ENCODE measurements at places on chromosomes 5 and 9.
A peak's percentile ranks its signal among the peaks of the same experiment; 100 is the strongest.

GRCh38 chr9:4935001-4935672 lies 49.9 kb upstream of the JAK2 start:
- DNase-seq: no peak

GRCh38 chr5:175494264-175495183 lies 16.2 kb downstream of the SFXN1 start:
- no peak for DNase-seq

GRCh38 chr9:110008663-110009062 lies 199.3 kb downstream of the C9orf152 start:
- no peak for DNase-seq

DNA sequence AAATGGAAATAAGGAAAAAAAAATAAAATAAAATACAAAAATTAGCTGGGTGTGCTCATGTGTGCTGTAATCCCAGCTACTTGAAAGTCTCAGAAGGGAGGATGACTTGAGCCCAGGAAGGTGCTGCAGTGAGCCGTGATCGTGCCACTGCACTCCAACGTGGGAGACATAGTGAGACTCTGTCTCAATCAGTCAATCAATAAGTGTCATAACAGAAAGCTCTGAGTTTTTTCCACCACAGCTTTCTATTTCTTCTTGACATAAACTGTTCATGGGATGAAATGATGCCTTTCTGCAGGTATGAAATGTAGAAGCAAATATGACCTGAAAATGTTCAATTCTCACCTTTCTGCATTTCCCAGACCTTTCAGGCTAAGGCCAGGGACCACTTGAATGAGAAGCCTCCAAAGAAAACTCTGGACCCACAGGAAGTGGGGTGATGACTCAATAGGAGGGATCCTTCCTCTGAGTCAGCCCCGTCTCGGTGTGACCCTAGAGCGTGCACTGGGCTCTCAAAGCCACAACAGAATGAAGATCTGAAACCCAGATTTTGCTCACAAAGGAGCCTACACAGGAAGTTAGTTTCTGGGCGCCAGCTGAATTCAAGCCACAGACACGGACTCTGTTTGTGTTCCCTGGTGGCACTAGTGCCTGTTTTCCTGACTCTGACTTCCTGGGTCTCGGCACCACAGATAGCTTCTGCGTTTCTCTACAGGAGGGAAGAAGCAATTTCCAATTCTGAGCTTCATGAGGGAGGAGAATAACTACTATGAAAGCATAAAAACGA lies 62.0 kb downstream of the ANKH start:
- peak; percentile 80 for DNase-seq

DNA sequence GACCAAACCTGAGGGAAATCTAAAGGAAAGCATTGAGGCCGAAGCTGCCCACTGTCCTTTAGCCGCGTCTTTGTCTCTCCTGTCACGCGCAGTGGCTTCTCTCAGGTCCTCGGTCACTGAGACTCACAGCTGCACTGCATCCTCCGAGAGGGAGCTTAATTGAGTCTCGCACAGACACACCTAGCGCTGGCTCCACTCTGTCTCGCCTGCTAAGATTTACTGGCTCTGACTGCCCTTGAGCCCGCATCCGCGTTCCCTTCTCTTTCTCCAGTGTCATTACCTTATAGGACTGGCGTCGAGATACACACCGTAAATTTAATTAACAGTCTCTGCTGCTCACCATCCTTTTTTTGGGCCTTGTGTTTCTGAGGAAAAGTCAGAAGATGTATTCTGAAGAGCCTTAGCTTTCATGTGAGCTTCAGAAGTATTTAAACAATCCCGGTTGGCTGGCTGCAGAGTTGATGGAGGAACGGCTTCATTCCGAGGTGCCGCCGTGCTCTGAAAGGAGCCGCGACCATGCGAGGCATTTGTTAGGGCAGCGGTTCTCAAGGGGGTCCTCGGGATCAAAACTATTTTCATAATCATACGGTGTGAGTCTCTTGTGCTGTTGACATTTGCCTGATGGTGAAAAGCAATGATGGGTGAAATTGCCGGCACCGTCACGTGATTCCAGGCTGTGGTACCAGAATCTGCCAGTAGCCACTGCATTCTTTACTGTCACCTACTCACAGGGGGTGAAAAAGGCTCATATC lies 58.3 kb downstream of the GPR107 start:
- no peak for DNase-seq

- no peak for DNase-seq
Observed at GRCh38 chr5:14900693-14901461, 29.3 kb upstream of the ANKH start.

DNA sequence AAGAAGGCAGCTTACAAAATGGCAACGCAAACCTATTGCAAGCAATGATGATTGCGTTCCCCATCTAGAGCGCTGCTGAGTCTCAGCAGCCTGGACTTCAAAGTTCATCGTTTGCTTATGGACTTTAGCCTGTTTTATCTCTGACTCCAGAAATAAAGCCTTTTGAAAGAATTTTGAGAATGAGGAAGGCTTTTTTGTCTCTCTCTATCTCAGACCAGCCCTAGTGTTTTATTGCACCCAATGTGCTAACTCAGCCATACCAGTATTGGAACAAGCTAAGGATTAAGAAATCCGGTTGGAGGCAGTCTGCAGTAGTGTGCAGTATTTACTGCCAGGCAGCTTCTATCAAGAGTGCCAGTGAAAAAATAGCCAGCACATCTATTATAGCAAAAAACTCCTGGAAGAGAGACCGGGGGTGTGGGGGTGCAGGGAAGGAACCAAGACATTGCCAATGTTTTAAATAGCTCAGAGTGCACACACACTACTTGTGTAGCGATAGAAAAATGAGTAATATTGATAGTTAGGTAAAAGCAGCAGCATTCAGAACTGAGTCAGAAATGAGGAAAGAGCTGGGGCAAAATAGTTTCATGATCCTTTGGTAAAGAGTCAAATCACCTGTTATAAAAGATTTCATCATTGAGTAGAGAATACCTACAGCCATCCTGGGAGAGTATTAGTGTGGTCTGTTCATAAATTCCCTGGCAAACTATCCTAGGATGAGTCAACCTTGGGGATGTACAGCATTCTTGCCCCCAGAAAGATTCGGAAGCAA lies 219.0 kb downstream of the ZNF608 start:
- no peak for DNase-seq

DNA sequence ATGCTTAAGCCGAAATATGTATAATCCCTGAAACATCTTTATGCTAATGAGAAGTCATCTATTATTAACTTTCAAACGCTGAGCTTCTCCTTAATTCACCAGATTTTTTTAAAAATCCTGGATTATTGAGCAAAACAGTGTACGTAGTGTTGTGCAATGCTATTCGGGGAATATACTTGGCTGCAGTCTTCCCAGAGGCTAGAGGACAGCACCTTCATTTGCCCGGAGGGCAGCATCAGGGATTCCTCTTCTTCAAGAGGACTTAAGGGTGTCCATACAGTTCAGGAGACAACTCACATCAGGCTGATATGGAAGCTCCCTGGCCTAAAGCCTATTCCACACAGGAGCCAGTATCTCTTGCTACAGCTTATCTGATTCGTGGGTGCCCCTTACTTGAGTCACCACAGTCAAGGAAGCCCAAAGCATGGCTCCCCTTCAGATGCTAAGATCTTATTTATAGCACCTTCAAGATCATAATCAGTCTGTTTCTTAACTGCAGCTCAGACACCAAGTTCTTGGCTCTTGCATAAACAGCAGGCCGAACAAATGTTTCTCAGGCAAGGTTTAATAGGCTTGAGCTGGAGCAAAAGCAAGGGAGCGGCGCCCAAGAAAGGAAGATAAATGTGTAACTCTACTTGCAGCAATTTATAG lies 29.4 kb downstream of the NUTM2F start:
- no peak for DNase-seq

DNA sequence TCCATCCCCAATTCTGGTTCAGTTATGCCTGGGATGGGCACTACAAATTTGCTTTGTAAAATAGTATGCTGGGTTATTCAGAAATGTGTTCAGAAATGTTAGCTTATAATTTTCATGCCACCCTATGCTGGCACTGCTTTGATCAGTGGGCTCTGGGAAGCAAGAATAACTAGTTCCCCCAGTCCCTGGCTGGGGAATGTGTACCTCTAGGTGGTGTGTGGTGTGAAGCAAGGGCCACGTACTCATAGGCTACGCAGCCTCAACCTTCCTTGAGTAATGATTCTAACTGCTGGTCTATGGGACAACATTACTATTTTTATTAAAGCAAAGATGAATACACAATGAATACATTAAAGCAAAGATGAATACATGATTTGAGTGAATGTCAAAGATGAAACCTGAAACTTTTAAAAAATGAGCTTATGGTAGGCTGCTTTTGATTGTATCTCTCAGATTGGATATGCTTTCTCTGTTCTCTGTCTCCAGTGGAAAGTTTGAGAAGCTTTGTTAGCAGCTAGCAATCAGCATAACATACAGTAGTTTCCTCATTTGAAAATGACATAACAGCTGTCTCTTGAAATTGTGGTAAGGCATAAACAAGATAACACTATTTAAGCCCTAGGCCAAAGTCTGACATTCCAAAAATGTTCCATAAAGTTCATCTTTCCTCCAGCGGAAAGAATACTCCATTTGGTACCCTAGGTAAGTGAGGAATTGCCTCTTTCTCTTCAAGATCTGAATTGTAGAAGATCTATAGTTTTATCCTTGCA lies 174.7 kb upstream of the NFIB start:
- DNase-seq: no peak

DNA sequence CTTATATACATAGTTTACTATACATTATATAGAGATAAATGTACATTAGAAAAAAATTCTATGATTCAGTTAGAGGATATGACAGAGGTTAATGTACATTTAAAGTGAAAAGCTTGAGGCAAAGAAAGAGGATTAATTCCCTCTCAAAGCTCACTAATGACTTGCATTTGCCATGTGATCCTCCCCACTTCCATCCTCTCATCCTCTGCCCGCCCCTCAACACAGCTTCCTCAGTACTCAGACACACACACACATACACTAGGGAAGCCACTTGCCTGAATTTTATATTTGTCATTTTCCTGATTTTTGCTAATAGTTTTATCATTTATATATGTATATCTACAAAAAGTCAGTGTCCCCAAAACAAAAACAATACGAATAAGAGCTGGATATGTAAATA lies 764.5 kb downstream of the EFNA5 start:
- no peak for DNase-seq

DNA sequence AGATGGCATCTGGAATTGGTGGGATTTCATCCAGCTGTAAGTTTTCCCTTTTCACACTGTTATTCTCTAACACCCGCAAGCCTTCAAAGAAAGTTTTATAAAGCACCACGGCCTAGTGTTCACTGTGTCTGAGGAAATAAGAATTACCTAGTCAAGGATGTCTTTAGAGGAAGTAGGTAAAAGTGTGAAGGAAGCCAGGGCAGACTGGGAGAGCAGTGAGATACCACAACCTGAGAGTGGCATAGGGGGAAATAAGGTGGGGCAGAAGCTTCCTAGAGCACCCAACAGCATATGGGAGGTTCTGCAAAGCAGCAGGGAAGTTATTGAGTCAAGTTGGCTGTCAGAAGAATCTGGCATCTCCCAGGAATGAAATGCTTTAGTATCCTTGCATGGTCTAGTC lies 241.2 kb downstream of the CETN3 start:
- no peak for DNase-seq

GRCh38 chr5:98898743-98899142 lies 30.1 kb downstream of the CHD1 start:
- no peak for DNase-seq

DNA sequence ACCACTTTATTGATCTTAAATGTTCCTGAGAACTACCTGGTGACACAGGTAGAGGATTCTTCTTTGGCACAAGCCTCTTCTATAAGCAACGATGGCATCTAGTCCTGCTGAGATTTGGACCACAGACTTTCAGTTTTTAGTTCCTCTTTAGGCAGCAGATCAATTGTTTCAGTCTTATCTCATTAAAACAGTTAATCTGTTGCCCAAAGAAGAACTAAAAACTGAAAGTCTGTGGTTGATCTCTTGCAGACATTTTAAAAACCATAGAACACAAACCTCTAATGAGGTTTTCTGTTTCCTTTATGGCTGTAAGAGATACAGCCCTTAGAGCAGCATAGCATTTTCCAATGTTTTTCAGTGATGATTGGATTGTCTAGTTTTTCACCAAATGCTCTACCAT lies 480.9 kb downstream of the MTRR start:
- no peak for DNase-seq

GRCh38 chr5:36276864-36277263 lies 24.8 kb downstream of the RANBP3L start:
- no peak for DNase-seq

GRCh38 chr5:616484-617039 lies 4.4 kb downstream of the CEP72 start:
- DNase-seq: no peak

DNA sequence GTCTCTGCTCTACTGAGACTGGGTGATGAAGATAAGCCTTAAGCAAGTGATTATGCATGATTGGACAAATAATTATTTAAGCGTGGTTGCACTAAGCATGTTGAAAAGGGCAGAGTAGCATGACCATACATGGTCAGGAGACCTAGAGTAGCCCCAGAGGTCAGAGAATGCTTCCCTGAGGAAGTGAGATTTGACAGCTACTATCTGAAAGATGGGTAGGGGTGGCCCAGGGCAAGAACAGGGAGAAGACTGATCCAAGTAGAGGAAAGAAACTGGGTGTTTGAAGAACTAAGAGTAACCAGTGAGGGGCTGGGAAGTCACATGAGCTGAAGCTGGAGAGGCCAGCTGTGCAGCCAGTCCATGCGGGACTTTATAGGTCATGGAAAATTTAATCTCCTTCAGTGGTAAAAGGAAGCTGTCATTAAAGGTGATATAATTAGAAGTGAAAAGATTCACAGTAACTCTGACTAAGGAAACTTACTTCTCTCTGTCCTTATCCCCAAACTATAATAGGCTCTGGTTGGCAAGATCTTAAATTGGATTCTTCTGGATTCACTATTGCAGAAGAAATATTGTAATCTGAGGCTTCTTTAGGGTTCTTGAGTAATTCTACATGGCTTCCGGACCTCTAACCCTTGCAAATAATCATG lies 35.2 kb downstream of the YIPF5 start:
- no peak for DNase-seq

DNA sequence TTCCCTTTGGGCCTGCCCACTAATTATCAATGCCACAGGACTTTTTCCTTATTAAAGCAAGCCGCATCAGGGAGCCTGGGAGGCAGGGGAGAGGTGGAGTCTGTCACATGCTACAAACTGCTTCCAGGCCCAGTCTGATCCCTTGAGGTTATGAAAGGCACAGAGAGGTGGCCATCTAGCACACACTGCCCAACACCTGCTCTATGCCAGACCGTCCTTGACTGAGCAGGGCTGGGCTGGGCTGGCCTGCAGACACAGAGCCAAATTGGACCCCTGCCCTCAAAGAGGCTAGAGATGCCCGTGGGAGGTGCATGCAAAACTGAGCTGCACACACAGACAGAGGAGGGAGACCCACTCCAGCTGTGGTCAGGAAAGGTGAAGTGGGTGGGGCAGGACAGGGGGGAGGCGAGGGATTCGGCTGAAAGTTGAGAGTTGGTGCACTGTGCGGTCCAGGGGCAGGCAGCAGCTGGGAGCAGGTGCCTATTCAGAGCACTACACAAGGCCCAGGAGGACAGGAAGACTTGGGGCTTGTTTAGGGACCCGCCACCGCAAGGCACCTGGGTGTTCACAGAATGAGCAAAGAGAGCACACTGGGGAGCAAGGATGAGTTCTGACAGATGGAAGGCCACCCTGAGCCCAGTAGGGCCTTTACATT lies 36.4 kb upstream of the TCF7 start:
- no peak for DNase-seq

Data from CD8-positive, alpha-beta memory T cell (primary cell).